ENCODE measurements at places on chromosomes 1 and 21.

DNA sequence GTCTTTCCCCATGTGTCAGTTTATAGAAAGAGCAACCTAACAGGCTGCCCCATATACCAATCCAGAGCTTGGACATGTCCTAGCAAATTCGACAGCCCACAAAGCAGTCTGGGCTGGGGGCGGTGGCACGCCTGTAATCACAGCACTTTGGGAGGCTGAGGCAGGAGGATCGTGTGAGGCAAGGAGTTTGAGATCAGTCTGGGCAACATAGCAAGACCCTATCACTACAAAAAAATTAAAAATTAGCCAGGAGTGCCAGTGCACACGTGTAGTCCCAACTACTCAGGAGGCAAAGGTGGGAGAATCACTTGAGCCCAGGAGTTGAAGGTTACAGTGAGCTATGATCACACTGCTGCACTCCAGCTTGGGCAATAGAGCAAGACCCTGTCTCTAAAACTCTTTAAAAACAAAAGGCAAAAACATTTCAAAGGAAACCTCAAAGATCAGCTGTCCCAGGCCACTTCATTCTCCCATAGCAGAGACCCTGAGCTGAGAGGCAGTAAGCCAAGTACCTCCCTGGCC lies 54.4 kb downstream of the SETD4 start:
- no peak for DNase-seq

DNA sequence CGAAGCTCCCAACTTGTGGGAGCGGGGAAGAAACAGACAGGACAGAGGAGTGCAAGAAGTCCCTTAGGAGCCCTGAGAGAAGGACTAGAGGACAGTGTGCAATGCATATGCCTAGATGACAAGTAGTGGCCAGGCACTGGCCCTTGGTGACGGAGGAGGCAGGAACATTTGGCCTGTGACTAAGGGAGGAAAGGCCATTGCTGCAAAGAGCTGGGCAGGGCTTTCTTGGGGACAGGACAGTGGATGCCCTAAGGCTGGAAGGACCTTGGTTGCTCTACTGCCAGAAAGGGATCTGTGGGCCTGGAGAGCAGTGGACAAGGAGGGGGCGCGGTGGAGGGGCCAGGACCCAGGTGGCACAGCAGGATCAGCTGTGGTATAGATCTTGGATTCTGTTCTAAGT lies 481.3 kb downstream of the CAMTA1 start:
- DNase-seq, result no peak

GRCh38 chr1:183368213-183369108 lies 49.7 kb downstream of the NMNAT2 start:
- DNase-seq, result no peak

DNA sequence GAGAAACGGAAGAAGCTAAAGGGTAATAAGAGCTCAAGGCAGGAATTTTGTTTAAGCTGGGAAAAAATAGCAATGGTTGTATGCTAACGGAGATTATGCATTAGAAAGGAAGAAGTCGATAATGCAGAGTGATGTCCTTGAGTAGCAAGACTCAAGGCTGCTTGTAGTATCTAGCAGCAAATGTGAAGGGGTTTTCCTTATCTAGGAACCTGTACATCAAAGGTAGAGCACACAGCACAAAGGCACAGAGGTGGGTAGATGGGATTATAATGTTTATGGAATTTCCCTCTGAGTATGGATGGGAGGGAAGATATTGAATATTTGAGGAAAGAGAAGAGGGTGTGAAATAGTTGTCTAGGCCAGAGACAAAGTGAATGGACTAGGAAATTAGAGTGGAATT lies 114.1 kb downstream of the PROX1 start:
- no peak for DNase-seq

DNA sequence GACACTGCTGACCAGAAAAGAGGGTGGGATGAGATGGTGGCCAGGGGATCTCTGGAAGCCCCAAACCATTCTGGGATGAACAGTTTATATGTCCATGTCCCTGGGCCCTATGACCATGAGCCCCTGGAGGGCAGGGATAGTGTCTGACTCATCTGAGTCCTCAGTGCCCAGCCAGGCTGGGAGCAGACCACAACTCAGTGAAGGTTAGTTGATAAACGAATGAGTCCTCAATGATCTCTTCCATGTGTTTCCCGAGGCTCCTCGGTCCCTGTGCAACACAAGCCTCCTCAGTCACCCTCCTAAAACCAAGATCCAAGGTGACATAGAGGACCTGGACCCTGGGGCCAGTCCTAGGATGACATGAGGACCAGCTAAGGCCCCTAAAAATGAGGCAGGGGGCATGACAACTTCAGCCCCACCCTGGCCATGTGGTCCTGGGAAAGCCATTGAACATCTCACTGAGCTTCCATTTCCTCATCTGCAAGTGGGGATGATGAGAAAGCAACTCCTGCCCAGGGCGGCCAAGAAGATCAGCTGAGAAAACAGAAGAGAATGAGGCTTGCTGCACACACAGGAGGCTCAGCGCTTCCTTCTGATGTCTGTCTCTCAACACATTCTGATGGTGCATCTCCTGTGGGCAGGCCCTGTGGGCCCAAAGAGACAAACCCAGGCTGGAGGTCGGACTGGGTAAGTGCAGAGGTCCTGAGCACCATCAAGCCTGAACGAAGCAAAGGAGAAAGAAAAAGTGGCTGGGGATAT lies 86.3 kb downstream of the GLIS1 start:
- DNase-seq, result no peak

- DNase-seq, result no peak
Measured at GRCh38 chr1:154179946-154180687, 11.8 kb downstream of the TPM3 start.

GRCh38 chr21:42809577-42810475 lies 69.5 kb downstream of the WDR4 start:
- no peak for DNase-seq

All from right renal pelvis (tissue), 4 donors.